ENCODE measurements at places on chromosomes 4 and X.
A peak's percentile ranks its signal among the peaks of the same experiment; 100 is the strongest.

GRCh38 chrX:74420196-74421035, 877 bp upstream of the SLC16A2 start:
- DNase-seq: peak; percentile 76

DNA sequence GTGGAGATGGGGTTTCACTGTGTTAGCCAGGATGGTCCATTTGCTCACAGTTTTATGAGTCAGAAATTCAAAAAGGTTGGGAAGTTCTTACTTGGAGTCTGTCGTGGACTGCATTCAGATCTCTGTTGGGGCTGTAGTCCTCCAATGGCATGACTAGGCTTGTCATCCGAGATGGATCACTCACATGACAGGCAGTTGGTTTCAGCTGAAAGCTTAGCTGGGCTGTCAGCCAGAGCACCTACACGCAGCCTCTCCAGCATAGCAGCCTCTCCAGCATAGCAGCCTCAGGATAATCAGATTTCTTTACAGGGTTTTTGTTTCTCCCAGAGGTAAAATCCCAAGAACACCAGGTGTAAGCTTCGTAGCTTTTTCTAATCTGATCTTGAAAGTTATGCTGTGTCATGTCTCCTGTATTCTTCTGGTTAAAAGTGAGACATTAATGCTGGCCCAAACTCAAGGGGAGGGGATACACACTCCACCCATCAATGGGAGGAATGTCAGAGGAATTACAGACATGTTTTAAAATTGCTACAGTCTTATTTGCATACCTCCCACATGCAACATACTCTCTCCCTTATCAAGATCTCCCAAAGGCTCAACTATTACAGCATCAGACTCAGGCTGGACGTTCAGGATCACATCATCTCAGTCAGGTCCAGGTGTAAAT, 31.6 kb upstream of the SOD3 start:
- DNase-seq: no peak

DNA sequence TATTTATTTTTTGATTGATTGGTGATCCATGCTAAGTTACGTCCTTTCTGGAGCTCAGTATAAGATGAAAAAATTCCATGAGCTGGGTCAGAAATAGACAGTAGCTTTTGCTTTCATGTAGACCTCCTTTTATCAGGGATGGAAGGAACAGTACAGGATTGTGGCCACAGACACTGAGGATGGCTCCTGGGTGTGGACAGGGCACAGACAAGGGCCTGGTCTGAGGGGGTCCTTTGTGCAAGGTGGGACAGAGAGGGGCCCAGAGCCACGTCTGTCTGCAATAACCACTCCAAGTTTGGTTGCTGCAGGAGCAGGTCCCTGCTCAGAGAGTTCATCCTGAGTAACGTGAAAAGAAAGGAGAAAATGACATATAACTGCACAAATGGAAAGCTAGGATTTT, 127.1 kb downstream of the ENPP6 start:
- no peak for DNase-seq

DNA sequence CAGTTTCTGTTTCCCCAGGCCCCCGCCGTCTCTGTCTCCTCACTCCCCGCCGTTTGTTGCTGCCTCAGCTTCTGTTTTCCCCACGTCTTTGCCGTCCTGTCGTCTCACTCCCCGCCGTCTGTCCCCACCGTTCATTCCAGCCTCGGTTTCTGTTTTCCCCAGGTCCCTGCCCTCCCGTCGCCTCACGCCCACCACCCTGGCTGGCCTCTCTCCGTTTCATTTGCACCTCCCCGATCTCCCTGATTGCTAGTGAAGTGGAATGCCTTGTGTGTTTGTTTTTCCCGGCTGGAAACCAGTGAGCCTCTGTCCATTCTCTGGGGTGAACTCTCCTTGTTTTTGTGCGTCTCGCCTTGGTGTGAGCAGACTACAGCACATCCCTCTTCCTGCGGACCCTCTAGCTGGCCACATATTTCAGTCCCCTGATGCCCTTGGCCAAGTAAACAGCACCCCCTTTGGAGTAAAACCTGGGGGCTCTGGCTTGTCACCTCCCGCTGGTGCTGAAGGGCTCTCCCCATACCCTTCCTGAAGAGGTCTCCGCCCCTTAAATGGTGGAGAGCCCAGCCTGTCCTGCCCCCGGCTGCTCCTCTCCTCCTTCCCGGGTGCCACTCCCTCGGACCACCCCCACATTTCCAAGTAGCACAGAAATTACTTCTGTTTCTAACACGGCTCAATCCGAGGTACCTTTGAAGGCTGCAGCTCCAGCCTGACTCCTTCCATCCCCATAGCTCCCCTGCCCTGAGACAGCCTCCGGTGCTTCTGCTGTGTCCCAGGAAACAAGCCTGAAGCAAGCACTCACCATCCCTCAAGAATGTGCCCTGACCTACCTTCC, 13.2 kb downstream of the TMEM175 start:
- peak; percentile 27 for DNase-seq

DNA sequence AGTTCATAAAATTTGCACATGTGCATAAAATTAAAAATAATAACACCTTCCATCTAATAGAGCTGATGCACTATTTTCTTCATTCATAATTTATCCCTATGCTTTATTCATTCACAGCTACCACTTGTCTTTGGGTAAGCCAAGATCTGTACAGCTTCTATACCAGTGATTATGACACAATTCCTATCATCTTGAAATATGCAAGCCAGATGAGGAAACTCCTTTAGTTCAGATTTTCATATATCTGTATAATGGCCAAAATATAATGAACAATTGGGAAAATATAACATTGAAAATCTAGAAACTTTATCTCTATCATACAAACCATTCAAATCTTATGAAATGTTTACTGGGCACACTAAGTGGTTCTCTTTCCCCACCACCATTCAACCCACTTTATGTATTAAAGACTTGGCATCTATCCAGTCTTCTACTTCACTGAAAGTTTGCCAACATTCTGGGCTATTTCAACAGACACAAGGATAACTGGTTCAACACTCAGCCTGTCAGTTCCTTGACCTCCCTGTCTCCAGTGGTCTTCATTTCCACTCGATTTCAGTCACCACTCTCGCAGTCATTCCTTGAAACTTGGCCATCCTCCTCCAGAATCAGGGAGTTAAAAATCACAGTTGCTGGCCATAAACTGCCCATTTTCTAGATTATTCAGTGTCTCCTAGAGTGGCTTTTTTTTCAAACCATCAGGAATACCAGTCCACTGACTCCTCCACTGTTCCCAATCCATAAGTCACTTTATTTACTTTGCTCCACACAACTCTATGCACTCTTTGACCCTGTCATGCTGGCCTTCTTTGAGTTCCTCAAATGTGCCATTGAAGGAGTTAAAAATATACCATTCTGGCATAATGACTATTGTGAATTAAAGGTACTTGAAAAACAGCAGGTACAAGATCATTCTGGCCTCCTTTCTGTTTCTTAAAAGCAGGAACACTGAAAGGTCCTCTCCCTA, 85.5 kb downstream of the CAMK2D start:
- no peak for DNase-seq

GRCh38 chrX:40104985-40105834, 7.5 kb upstream of the BCOR start:
- DNase-seq: peak; percentile 63

DNA sequence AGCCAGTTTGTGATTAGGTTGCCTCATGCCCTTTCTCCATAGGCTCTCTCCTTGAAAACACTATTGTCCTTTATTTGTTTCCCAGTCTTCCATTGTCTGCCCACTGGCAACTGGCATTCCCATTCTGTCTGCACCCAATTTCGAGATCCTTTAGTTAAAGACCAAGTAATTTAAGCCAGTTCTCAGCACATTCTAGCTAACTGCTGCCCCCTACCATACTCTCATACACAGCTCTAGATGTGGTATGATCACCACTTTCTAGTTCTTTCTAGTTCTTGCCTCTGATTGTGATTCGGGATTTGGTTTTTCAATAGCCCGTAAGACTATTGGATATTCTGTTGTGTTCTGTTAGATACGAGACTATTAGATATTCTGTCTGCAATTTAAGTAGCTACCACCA, 135.8 kb upstream of the TRPC5 start:
- no peak for DNase-seq

GRCh38 chrX:107686026-107686425, 57.7 kb downstream of the PRPS1 start:
- no peak for DNase-seq

DNA sequence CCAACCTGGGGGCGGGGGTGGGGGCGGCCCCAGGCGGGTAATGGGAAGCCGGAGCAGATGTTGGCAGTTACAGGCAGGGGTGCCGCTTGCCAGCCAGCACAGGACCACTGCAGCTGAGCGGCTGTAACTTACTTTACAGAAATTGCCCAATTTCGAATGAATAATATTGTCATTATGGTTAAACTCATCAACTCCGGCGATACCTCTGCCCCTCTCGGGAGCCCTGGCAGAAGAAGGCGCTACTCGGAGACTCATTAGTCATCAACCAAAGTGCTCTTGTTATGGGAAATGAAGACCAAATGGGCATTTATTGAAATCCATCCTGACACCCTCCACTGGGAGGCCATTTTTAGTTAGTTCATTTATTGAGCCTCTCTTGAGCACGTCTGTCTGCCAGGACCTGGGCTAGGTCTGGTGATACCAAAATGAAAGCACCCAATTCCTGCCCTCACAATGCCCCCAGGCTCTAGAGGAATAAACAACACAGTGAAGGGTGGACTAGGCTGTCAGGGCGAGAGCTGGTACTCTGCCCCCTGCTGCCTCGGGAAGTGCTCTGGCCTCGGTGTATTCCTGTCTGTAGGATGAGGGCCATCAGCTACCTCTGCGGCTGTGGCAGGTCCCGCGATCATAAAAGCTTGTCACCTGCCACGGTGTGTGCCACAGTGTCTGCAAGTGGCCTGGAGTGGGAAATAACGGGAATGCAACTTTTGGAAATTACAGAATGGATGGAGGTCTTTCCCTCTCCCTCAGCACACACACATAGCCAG, 159.1 kb upstream of the PSAPL1 start:
- DNase-seq: no peak

- no peak for DNase-seq
Observed at GRCh38 chr4:173124209-173124865, 44.3 kb upstream of the GALNT7 start.

GRCh38 chr4:2067446-2068197, 8.5 kb downstream of the NAT8L start:
- no peak for DNase-seq

DNA sequence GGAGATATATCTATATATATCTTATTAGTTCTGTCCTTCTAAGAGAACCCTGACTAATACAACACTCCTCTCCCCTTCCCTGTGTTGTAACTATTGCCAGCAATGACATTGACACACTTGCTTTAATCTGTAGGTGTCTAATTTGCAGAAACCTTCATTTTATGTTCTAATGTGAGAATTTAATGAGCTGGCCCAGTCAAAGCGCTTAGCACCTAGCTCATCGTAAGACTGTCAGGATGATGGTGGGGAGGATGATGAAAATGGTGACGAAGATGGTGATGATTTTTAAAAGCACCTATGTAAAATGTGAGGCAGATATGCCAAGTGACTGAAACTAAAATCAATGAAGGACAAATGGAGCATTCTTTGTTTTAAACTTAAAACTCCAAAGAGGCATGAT, 183.8 kb downstream of the DHX15 start:
- no peak for DNase-seq

- peak; percentile 42 for DNase-seq
Observed at GRCh38 chrX:54807524-54808108, at the start of gene MAGED2. Gene MAGED2, plus strand, starts transcription at chrX:54807745. Its CDS starts 1,587 bp downstream, at chrX:54809332.

- DNase-seq: no peak
Observed at GRCh38 chr4:54840992-54841768, 183.4 kb downstream of the KIT start.

GRCh38 chrX:69262036-69262936, 97.0 kb upstream of the PJA1 start:
- no peak for DNase-seq

- no peak for DNase-seq
Observed at GRCh38 chr4:123930996-123931395, 534.4 kb downstream of the SPRY1 start.

GRCh38 chrX:10198254-10198653, 41.5 kb downstream of the CLCN4 start:
- no peak for DNase-seq

GRCh38 chr4:11423465-11423864, 5.2 kb downstream of the HS3ST1 start:
- no peak for DNase-seq

GRCh38 chr4:67820903-67821302, 62.9 kb downstream of the TMPRSS11D start:
- no peak for DNase-seq

DNA sequence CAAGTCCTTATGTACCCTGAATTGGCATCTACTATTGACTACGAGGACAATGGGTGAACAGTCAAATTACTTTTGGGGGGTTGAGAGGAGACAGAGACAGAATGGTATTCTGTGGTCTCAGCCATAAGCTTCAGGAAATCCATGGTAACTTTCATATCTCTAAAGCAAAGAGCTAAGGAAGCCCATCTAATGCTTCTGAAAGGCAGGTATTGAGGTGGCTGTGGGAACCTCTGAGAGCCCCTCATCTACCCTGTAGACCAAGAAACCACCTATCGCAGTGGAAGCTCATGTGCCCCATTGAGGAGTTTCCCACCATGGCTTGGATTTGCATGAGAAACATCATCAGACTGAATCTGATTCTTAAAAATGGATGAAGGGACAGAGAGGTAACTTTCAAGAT, 23.1 kb upstream of the BMP2K start:
- no peak for DNase-seq

- no peak for DNase-seq
Observed at GRCh38 chr4:66052426-66052825, 382.1 kb upstream of the EPHA5 start.

- no peak for DNase-seq
Observed at GRCh38 chr4:90515191-90515590, 388.0 kb downstream of the CCSER1 start.

- DNase-seq: no peak
Observed at GRCh38 chrX:95949588-95949987, 735.1 kb upstream of the DIAPH2 start.

- DNase-seq: no peak
Observed at GRCh38 chr4:85967872-85968271, 392.0 kb downstream of the MAPK10 start.

- DNase-seq: no peak
Observed at GRCh38 chr4:16007471-16008095, 44.6 kb upstream of the FGFBP2 start.

GRCh38 chr4:109875106-109875505, 27.2 kb downstream of the LRIT3 start:
- DNase-seq: no peak

DNA sequence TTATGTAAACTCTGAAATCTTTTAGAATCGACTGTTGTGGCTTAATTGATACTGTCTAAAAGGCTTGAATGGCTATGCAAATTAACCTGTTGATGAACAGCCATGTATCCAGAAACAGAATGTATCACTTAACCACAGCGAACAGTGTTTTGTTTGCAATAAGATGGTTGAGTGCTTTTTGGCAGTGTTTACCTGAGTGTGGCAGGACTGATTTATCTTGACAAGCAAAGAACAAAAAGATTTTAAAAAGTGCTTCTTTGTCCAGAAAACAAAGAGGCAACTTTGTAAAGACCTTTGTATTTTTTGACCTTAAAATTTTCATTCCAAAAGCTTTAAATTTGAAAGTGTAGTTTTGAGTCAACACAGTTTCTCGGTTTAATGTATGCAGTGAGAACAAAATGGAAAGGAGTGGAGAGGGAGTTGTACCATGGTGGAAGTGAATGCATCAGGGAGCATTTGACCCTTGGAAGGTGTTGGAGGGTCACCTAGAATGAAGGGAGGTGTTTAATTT, 18.0 kb downstream of the ARHGAP10 start:
- no peak for DNase-seq
